ENCODE measurements at places on chromosomes 3 and 15.

GRCh38 chr3:9295007-9295406 is 45.6 kb upstream of the SRGAP3 start:
- no peak for DNase-seq

- no peak for DNase-seq
Observed at GRCh38 chr3:121626495-121626894, 33.3 kb downstream of the FBXO40 start.

- DNase-seq: no peak
Observed at GRCh38 chr3:123869165-123869564, 15.0 kb downstream of the MYLK start.

- no peak for DNase-seq
Observed at GRCh38 chr3:13068269-13069010, 4.8 kb downstream of the IQSEC1 start.

DNA sequence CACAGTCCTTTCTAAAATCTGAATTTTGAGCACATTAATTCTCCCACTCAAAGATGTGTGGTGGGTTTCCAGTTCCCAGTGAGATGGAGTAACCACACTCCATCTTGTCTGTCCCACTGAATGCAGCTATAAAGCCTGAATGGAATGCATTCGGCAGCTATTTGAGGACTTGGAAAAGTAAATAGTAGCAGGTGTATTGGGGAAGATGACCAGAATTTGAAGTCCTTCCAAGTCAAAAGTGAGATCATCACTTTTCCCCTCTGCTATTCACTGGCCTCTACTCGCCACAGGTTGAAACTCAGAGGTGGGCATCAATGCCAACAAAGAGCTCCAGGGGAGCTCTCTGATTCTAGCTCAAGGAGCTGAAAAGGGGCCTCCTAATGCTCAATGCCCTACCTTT is 8.1 kb upstream of the GNB5 start:
- no peak for DNase-seq

- no peak for DNase-seq
Observed at GRCh38 chr3:16203671-16204629, 29.5 kb downstream of the GALNT15 start.

GRCh38 chr3:195591852-195592251 is 8.1 kb upstream of the APOD start:
- no peak for DNase-seq

- DNase-seq: peak; percentile 34
Observed at GRCh38 chr3:79490165-79491028, 277.4 kb downstream of the ROBO1 start.

All from epithelial cell of esophagus (primary cell).